Pulmonary artery endothelial cell (primary cell): ENCODE measurements at places on chromosomes 5 and 9.

DNA sequence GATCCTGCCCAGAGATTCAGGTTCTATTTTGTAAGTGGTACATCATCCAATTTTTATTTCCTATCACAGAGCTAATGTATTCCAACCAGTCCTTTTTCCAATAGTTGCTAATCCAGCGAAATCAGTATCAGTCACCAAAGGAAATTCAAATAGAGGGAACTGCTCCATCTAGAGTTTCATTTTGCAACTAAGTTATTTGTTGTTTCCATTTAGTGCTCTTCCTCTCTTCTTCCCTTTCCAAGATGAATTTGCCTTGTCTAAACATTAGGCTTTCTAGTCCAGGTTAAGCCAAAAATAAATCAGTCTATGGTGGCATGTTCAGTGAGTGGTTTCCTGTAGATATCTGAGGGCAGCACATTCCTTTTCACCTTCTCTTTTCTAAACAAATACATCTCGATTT is 79.8 kb upstream of the SPATA31D4 start:
- DNase-seq: peak; percentile 50

GRCh38 chr9:22469928-22470544 is 23.4 kb downstream of the DMRTA1 start:
- no peak for DNase-seq

- DNase-seq: no peak
Observed at GRCh38 chr9:82127465-82127864, 138.9 kb downstream of the SPATA31D1 start.

DNA sequence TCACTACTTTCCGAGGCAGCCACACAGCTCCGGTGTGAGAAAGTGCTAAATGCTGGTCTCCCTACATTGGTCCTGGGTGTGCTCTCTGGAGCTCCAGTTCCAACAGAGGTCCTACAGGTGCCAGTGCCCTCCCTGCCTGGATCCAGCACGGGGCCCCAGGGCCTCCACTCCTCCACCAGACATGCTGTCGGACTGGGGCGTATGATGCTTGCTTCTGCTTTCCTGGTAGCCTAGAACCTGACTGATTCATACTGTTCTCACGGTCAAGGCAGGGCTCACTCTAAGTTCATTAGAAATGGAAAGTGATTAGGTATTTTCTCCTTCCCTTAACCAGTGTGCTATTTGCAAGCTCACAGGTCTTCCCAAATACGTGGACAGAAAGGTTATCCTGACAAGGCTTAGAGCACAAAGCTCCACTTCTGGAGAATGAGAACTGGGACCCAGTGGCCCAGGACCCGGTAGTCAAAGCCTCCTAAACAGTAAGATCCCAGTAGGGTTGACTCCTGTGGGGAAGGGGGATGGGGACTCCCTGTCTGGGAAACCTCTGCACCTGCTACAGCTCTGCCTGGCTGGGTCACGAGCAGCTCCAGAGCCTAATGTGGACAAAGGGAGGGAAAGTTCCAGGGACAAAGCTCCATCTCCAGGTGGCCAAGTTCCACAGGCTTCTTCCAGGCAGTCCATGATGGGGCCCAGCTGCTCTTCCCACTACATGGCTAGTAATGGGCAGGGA is 98.1 kb downstream of the PAX5 start:
- DNase-seq: no peak

DNA sequence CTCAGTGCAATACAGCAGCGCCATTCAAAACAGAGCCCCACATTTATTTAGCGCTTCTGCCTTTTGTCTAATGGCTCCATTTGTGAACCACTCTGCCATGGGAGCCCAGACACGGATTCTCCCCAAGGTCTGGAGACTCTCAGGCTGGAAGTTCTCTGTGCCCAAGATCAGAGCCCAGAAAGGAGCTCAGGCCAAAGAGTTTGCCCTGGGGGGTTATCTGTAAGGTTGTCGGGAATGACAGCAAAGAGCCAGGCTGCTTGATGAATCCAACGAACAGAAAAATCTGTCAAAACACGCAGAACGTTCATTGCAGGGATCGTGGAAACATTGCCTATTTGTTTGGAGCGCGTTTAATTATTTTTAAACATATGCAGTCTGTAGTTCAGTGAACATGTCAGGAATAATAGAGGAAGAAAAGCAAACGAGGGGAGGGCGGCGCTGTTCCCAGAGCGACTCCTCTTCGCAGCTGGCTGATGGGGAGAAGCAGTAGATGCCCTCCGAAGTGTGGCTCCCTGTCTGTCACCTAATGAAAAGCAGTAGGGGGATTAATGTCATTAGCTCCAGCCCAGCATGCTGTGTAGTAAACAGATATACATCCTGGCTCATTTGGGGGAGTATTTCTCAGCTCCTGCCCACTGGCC is 464.9 kb upstream of the MPDZ start:
- DNase-seq: no peak

DNA sequence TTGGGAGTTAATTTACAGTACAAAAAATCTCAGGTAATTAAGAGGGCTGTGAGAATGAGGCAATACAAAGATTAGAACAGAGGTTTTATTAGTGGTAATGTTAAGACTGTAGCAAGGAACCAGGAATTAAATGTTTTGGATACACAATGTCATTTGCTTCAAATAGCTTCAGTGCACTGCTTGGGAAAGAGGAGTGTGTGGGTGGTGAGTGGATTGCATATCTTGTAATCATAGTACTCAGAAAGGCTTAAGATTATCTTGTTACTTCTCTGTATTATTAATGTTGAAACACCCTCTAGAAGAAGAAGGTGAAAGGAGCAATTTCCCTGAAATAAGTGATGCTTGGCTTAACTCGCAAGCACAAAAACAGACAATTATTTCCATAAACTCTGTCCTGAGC is 21.0 kb upstream of the TBCA start:
- no peak for DNase-seq

- DNase-seq: no peak
Observed at GRCh38 chr5:101370181-101370580, 467.1 kb upstream of the ST8SIA4 start.

DNA sequence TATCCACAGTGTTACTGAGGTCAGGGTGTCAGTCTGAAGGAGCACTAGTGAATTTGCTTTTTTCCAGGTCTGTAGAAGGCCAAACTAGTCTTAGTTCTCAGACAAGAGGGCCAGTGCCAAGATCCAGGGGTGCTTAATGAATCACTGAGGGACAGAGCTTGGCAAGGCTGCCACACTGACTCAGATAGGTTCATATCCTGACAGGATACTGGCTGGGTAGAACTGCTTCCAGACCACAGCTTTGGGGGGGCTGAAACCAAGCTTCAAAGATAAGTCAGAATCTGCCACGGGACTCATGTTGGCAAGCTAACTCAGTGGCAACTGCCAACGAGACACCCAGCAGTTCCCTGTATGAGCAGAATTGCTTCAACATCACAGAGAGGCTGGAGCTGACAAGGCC is 1125.4 kb downstream of the EFNA5 start:
- no peak for DNase-seq

DNA sequence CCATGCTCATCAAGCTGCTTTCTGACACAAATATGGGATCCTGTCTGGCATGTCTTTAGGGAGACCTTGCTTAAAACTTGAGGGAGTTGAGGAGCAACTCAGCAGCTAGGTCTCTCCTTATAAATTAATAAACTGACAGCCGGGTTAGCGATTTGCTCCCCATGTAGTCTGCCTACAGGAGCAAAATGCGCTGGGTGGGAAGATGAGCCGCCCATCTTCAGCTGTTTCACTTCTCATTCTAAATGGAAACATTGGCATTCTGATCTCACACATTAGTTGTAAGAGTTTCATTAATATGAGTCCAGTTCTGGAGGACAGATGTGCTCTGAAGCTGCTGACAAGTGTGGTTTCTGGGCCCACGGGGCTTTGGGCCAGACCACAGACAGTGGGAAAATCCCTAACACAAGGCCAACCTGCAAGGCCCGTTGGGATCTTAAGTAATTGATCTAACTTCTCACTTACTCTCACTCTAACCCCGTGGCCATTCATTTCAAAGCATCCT is 197.0 kb downstream of the MCTP1 start:
- no peak for DNase-seq

- no peak for DNase-seq
Observed at GRCh38 chr5:116668390-116668789, 93.8 kb upstream of the SEMA6A start.

DNA sequence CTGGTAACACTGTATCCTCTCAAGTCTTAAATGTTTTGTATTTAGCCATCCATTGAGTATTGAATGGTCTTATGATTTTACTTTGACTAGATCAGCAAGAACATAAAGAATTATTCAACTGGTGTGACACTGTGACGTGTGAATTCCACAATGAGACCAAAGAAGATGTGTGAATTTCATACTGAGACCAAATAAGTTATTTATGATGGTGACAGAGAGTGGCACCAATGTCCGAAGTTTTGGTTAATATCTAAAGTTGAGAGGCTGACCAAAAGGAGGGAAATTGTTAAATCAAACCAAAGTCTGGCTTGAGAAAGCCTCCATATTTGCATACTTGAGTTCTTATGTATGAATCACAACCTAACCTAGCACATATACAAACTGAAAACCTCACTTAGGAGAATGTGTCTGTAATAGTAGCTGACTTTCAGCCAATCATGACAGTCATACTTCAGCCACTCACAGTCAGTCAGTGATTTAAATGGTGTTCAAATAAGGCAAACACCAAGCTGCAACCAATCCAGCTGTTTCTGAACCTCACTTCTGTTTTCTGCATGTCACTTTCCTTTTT is 31.5 kb upstream of the FAM170A start:
- DNase-seq: no peak

DNA sequence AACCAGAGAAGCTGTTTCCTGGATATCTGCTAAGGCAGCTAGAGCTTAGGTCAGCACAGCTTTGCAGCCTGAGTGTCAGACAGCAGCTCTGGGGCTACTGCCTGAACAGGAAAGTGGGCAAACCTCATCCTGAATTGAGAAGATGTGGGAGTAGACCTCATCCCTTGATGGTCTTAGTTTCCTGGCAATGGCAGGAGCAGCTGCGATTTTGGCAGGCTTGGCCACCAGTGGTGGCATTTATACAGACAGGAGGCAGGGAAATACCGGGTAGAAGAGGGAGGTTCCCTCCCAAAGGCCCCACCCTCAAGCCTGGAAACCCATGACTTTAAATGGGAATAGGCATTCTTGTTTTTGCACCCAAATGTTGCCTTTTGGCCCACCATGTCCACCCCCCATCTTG is 69.7 kb downstream of the LIX1 start:
- DNase-seq: no peak

DNA sequence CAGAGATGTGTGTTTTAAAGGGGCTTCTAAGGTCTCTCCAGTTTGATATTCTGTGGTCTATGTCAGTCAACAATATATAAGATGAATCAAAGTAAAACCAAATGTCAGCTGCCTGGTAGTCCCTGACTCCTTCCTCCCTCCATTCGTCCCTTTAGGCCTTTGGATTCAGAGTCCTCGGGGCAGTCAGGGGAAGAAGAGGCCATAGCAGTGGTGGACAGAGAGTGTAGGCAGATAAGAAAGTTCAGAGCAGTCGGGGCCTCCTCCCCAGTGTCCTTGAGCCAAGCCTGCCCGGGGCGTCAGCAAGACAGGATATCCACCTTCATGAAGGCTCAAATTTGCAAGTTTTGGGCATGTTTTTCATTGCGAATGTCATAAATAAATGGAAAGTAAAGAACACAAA is 110.6 kb downstream of the ADAMTS16 start:
- no peak for DNase-seq

- DNase-seq: no peak
Observed at GRCh38 chr9:114414346-114414745, 26.6 kb upstream of the AKNA start.

DNA sequence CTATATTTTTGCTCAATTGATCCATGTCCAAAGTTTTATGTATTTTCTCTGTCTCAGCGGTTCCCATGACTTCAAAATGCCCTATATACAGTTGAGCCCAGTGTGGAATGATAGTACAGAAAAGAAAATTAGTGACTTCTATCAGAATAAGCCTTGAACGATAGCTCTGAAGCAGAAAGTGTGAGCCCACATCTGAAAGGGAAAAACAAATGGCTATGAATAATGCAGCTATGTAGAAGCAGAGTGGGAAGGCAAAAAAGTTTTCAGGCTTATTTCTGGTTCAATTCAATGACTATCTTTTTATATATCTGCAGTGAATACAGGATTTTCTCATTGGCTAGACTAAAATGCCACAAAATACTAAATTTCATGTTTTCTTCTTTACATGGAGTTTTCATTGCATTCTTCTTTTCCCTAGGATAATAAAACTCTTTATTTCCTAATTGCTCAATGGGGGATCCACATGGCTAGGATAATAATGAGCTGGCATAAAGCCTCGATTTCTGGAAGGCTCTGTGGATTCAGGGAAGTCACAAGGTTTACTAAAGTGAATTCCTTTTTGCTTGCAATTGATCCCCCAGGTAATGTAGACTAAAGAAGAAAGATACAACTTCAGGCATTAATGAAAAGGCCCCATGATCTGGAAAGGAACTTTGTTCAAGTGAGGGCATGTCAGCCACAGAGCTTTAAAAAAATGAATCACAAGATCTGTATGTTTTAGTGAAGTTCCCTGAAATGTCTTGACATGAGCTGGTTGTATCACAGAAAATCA is 377.0 kb upstream of the RIOK2 start:
- DNase-seq: no peak

DNA sequence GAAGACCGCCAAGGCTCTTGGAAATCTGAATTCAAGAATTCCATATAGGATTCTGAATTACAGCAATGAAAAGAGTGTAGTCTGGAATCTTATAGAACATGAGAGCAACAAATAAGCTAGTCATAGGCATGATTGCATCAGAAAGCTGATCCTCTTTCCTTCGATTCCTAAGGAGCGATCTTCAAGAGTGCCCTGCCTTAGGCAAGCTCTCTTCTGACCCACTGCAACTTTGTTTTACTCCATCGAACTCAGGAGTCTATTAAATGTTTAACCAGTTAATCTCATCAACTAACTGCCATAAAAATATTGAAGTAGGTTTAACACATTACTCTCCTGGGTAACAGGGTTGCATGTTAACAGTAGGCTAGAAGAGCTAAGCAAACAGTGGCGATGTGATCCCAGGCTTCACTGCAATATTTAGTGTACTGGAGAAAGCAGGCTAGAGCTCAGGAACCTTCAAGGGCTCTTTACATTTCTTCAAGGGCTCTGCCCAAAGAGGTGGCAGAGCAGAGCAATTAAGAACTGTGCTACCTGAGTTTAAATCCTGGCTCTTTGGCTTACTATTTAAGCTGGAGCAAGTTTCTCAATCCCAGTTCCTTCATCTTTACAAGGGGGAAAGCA is 146.3 kb downstream of the RORB start:
- no peak for DNase-seq

GRCh38 chr5:159038907-159039306 is 60.8 kb downstream of the EBF1 start:
- no peak for DNase-seq

GRCh38 chr9:18596920-18597319 is 123.0 kb downstream of the ADAMTSL1 start:
- DNase-seq: no peak

- no peak for DNase-seq
Observed at GRCh38 chr5:43427306-43427705, 15.1 kb upstream of the CCL28 start.
